ENCODE measurements at places on chromosomes 5 and 9.

GRCh38 chr5:131396015-131396414, 132.2 kb downstream of the CDC42SE2 start:
- peak; percentile 41 for DNase-seq
- peak overlapping the region; percentile 88 for H3K27ac ChIP-seq
- no peaks in the 10 kb centered on the region for H3K27me3 ChIP-seq
- H3K4me3 ChIP-seq: peak overlapping the region; percentile 43
- H3K4me1 ChIP-seq: peaks cover 75% of the 10 kb centered on the region
- peaks cover 79% of the 10 kb centered on the region for H3K36me3 ChIP-seq

- peaks cover 14% of the 10 kb centered on the region for H3K27me3 ChIP-seq
- no peak overlapping the region for H3K4me3 ChIP-seq
- no peaks in the 10 kb centered on the region for H3K4me1 ChIP-seq
- H3K36me3 ChIP-seq: no peaks in the 10 kb centered on the region
- no peak overlapping the region for H3K27ac ChIP-seq
Observed at GRCh38 chr5:88490874-88491273, 222.2 kb upstream of the TMEM161B start.

GRCh38 chr5:93821891-93822415, 80.6 kb upstream of the POU5F2 start:
- H3K36me3 ChIP-seq: peaks cover 5% of the 10 kb centered on the region
- no peaks in the 10 kb centered on the region for H3K27me3 ChIP-seq
- DNase-seq: no peak
- no peak overlapping the region for H3K27ac ChIP-seq

- H3K27ac ChIP-seq: no peak overlapping the region
- DNase-seq: no peak
- H3K36me3 ChIP-seq: no peaks in the 10 kb centered on the region
- no peak overlapping the region for H3K4me3 ChIP-seq
Observed at GRCh38 chr5:10671041-10672008, 89.7 kb downstream of the DAP start.

DNA sequence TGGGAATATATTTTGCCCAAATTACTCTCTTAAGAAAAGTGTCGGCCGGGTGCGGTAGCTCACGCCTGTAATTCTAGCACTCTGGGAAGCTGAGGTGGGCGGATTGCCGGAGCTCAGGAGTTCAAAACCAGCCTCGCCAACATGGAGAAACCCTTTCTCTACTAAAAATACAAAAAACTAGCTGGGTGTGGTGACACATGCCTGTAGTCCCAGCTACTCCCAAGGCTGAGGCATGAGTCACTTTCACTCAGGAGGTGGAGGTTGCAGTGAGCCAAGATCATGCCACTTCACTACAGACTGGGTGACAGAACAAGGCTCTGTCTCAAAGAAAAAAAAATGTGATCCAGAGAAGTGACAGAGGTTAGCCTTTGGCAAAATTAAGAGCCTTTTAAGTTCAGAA, 26.4 kb upstream of the TMEM171 start:
- H3K4me3 ChIP-seq: no peak overlapping the region
- peak; percentile 26 for DNase-seq
- H3K36me3 ChIP-seq: no peaks in the 10 kb centered on the region
- H3K27me3 ChIP-seq: peaks cover 13% of the 10 kb centered on the region
- H3K27ac ChIP-seq: no peak overlapping the region

- H3K27ac ChIP-seq: no peak overlapping the region
- no peak for DNase-seq
- no peaks in the 10 kb centered on the region for H3K4me1 ChIP-seq
- H3K36me3 ChIP-seq: peaks cover 8% of the 10 kb centered on the region
Observed at GRCh38 chr5:54159893-54160195, 150.5 kb downstream of the ARL15 start.

DNA sequence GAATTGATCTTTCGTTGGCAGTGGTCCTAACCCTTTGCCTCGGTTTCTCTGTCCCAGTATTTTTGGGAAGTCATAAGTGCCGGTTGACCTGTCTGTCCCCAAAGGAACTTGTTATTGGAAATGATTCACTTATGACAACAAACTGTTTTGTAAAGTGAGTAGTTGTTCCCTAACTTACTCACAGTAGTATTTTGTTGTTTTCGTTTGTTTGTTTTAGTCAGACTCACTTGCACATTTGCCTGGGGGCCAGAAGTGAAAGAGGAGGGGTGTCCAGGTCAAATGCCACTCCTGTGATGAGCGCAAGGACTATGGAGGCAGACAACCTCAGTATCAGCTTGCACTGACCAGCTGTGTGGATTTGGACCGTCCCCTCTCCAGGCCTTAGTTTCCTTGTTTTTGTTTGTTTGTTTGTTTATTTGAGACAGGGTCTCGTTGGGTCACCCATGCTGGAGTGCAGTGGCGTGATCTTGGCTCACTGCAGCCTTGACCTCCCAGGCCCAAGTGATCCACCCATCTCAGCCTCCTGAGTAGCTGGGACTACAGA, 47.3 kb downstream of the ANKRD55 start:
- no peak for DNase-seq
- H3K4me3 ChIP-seq: no peak overlapping the region
- no peaks in the 10 kb centered on the region for H3K27me3 ChIP-seq
- no peaks in the 10 kb centered on the region for H3K36me3 ChIP-seq

- H3K27ac ChIP-seq: no peak overlapping the region
- DNase-seq: no peak
- no peaks in the 10 kb centered on the region for H3K36me3 ChIP-seq
- H3K4me3 ChIP-seq: no peak overlapping the region
- no peaks in the 10 kb centered on the region for H3K4me1 ChIP-seq
Observed at GRCh38 chr9:107999890-108000289, 510.3 kb upstream of the KLF4 start.

DNA sequence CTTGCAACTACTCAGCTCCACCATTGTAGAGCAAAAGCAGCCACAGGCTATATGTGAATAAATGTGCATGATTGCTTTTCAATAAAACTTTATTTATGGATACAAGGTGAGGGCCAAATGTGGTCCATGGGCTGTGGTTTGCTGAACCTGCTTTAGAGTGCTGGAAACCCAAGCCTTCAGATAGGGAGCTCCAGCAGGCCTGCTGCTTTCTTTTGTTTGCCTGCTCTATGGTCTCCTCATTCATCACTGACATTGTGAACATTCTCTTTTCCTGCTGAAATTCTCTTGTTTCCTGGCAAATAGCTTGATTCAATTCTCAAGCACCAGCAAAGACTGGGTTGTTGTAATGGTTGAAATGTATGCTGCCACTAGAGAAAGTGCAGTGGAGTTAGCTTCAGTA, 26.0 kb downstream of the EGFLAM start:
- H3K4me1 ChIP-seq: no peaks in the 10 kb centered on the region

DNA sequence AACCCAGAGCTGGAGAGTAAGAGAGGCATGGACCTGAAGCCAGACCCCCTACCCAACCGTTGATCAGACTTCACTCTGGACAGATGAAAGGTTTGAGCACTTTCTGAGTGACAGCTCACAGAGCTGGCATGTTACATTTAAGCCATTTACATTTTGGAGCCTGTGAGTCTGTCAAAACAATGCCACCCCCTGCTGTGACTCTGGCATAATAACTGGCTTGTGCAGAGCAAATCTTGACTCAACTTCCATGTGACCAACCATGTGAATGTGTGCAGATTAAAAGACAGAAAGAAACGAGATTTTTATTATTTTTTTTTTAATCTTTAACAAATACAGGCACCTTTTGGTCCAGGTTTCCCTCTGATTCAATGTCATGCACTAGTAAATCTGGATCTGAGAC, 48.5 kb downstream of the MFAP3 start:
- H3K27me3 ChIP-seq: peaks cover 7% of the 10 kb centered on the region
- no peak overlapping the region for H3K27ac ChIP-seq
- H3K4me3 ChIP-seq: no peak overlapping the region
- DNase-seq: no peak

DNA sequence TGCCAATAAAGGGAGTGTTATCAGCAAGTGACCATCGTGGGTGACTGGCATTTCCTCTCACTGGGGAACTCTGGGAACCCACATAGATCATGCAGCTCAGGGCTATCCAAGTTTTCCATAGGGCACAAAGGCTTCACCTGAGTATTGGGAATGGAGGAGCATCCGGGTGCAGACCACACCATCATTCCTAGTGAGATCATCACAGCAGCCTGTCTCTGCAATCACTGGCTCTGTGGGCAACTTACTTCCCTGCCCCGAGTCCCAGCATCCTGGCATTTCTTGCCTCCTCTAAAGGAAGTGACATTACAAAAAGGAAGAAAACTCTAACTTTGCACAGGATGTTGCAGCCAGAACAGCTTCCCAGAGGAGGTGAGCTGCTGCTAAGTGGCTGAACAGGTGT, 80.6 kb upstream of the SHB start:
- H3K36me3 ChIP-seq: no peaks in the 10 kb centered on the region
- no peak for DNase-seq
- H3K27me3 ChIP-seq: peaks cover 3% of the 10 kb centered on the region
- H3K27ac ChIP-seq: no peak overlapping the region

- H3K27me3 ChIP-seq: no peaks in the 10 kb centered on the region
- peak overlapping the region; percentile 65 for H3K4me3 ChIP-seq
- peaks cover 6% of the 10 kb centered on the region for H3K4me1 ChIP-seq
Observed at GRCh38 chr9:136326061-136326760, 1.1 kb upstream of the GPSM1 start.

- H3K4me1 ChIP-seq: no peaks in the 10 kb centered on the region
- no peak overlapping the region for H3K27ac ChIP-seq
- DNase-seq: no peak
- H3K27me3 ChIP-seq: no peaks in the 10 kb centered on the region
- no peak overlapping the region for H3K4me3 ChIP-seq
- no peaks in the 10 kb centered on the region for H3K36me3 ChIP-seq
Observed at GRCh38 chr9:86175743-86176456, 76.5 kb upstream of the GOLM1 start.

DNA sequence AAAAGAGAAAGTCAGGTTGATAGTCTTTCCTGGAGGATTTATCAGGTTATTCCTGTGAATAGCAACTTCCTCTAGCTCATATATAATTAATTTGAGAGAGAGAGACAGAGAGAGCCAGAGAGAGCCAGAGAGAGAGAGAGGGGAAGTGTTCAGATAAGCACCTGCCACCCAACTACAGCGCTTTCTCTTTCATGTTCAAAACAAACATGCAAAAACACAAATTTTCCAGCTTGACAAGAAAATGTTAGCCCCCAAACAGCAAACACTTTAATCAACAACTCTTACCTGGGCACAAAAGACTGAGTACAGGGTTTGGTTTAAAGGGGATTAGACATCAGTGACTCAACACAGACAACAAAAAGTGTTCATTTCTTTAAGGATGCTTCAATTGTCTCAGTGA, 61.7 kb upstream of the PLPP6 start:
- no peaks in the 10 kb centered on the region for H3K36me3 ChIP-seq
- no peak for DNase-seq
- peak overlapping the region; percentile 59 for H3K27ac ChIP-seq
- H3K27me3 ChIP-seq: no peaks in the 10 kb centered on the region

GRCh38 chr9:100101608-100102007, 2.6 kb downstream of the INVS start:
- H3K36me3 ChIP-seq: peaks cover 18% of the 10 kb centered on the region
- no peaks in the 10 kb centered on the region for H3K27me3 ChIP-seq
- peaks cover 22% of the 10 kb centered on the region for H3K4me1 ChIP-seq
- no peak overlapping the region for H3K4me3 ChIP-seq

GRCh38 chr5:169258372-169259000, 42.5 kb downstream of the SLIT3 start:
- no peak overlapping the region for H3K4me3 ChIP-seq
- H3K36me3 ChIP-seq: no peaks in the 10 kb centered on the region
- DNase-seq: no peak
- H3K4me1 ChIP-seq: no peaks in the 10 kb centered on the region
- no peak overlapping the region for H3K27ac ChIP-seq
- H3K27me3 ChIP-seq: peaks cover 5% of the 10 kb centered on the region

GRCh38 chr5:40359093-40359492, 320.6 kb upstream of the PTGER4 start:
- no peak overlapping the region for H3K4me3 ChIP-seq
- peaks cover 4% of the 10 kb centered on the region for H3K36me3 ChIP-seq
- H3K4me1 ChIP-seq: peaks cover 22% of the 10 kb centered on the region
- H3K27ac ChIP-seq: no peak overlapping the region
